ENCODE measurements at places on chromosomes 1 and 21.

DNA sequence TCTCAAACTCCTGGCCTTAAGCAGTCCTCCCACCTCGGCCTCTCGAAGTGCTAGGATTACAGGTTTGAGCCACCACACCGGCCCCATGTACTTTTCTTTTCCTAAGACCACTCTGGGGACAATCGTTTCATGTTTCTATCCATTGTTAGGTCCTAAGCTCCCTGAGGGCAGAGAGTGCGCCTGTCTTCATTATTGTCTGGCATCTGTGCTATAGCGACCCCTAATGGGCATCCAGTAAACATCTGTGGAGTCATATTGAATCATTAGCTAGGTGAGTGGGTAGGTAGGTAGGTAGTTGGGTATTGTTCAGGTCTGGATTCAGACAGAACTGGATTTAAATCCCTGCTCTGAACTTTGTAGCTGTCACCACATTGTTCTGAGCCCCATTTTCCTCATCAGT, 66.1 kb downstream of the TMEM53 start:
- no peak for DNase-seq

GRCh38 chr1:8674912-8675311, 142.5 kb downstream of the RERE start:
- peak; percentile 11 for DNase-seq

GRCh38 chr21:21111309-21111920, 113.2 kb downstream of the NCAM2 start:
- DNase-seq: no peak

DNA sequence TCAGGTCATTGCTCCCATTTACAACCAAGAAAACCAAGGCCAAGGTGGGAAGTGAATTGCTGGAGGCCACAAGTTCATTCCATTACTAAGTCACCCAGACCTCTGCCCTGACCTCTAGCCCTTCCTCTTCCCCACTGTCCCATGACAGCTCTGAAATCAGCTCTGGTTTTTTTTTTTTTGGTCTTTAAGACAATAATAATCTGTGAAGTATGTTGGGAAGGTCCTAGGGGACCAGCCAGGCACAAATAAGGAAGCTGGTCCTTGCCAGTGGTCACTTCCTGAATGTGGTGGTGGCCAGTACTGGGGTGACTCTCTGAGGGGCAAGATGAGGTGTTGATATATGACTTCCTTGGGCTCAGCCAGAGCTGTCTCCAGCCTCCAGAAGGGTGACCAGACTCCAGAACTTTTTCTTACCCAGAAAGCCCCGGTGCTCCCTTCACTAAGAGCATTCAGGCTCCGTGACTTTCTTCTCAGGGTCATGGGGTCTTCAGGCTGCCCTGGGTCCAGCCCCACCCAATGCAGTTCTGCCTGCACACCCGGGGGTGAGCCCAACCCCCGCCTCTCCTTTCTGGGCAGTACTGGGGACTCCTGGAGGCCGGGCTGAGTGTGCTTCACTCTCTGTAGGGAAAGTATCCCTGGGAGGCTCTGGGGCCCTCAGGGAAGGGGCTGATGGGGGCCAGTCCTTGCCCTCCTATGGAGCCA, 159.6 kb downstream of the PTPRU start:
- no peak for DNase-seq

DNA sequence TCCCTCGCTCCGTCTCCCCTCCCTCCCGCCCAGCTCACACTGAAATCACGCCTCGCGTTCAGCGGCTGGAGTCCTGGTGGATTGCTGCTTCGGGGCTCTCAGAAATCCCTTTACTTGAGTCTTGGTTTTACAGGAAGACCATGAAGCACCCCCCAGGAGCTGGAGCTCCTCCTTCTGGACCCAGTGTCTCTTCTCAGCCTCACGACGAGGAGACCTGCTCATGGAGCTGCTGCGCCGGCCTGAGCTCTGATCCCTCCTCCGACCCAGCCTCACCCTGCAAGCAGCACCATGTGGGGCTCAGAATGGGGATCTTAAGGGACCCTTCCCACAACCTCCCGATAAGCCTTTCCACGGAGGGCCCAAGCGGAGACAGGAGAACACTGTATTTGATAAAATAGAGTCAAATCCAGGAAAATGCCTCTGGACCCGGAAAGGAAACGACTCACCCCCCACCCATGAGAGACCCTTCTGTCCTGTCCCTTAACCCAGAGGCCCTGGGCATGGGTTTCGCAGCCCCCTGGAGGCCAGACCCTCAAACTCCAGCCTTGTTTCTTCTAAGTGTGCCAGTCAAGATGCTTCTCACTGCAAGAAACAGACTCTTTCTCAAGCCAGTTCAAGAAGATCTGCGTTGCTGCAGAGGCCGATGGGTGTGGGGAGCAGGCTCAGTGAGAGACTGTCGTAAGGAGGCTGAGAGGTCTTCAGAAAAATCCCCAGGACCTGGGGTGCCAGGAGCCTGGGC, 26.1 kb downstream of the PDE9A start:
- DNase-seq: no peak

DNA sequence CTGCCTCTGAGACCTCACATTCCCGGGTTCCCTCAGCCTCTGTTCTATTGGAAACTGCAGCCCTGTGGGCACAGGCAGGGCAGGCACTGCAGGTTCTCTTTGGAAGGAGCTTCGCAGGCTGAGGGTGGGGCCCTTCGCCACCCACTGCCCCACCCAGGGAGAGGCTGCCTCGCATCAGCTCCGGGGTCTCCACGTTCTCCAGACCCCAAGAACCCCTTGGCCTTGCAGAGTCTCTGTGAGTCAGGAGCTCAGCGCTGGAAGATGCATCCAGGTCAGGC, 8.6 kb upstream of the C1orf159 start:
- DNase-seq: no peak

GRCh38 chr1:167532964-167533824, 14.9 kb upstream of the CD247 start:
- DNase-seq: no peak

- no peak for DNase-seq
These were observed 19.2 kb downstream of the EFCAB14 start for GRCh38 chr1:46699666-46700065.

GRCh38 chr1:116769994-116770393, 15.8 kb downstream of the CD2 start:
- DNase-seq: no peak

DNA sequence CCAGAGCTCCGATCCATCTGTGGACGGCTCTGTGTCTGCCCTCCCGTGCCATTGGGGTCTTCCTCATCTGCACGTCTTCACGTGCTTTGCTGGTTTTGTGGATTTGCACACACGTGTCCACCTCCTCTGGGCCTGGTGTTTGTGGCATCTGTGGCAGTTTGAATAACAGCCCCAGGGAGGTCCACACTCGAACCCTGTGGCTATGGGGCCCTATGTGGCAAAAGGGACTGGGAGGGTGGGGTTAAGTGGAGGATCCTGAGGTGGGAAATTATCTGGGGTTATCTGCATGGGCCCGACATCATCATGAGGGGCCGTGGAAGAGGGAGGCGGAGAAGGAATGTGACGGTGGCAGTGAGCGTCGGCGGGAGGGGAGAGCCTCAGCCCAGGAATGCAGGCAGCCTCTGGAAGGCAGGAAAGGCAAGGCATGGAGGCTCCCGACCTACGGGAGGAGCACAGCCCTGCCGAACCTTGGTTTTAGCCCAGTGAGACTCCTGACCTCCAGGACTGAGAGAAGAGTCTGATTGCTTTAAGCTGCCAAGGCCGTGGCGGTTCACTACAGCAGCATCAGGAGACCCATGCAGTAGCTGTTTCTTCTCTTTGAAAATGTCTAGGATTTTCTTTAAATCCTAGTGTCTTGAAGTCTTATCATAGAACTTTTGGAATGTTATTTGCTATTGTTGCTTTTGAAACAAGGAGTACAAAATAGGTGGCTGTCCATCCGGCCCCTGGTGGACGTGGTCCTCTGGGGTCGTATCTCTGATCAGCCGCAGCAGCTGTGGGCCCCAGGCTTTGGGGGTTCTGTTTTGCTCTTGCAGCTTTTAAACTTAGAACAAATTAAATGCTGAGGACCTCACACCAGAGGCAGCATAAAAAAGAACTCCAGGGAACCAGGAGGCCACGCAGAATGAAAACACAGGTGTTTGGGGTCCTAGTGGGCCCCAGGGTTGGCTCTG, 40.0 kb upstream of the LRRC3 start:
- no peak for DNase-seq

GRCh38 chr1:184870319-184870718, 104.0 kb downstream of the NIBAN1 start:
- no peak for DNase-seq

- DNase-seq: no peak
These were observed 15.5 kb downstream of the LEPR start for GRCh38 chr1:65435987-65436386.

Measured in HTR-8/SVneo (cell line).